ENCODE measurements at places on chromosomes 2 and 18.

- H3K4me1 ChIP-seq, result peaks cover 10% of the 10 kb centered on the region
- DNase-seq, result no peak
- H3K36me3 ChIP-seq, result no peaks in the 10 kb centered on the region
- no peaks in the 10 kb centered on the region for H3K27me3 ChIP-seq
These were observed 158.6 kb downstream of the PIK3C3 start for GRCh38 chr18:42113529-42114191.

GRCh38 chr2:241215421-241215820 is 26.9 kb downstream of the ANO7 start:
- no peak overlapping the region for H3K27ac ChIP-seq
- no peak overlapping the region for H3K4me3 ChIP-seq
- no peaks in the 10 kb centered on the region for H3K27me3 ChIP-seq
- H3K36me3 ChIP-seq, result no peaks in the 10 kb centered on the region
- H3K4me1 ChIP-seq, result peaks cover 10% of the 10 kb centered on the region
- DNase-seq, result peak; percentile 31

GRCh38 chr2:152134488-152135280 is 35.8 kb upstream of the CACNB4 start:
- no peaks in the 10 kb centered on the region for H3K4me1 ChIP-seq
- peaks cover 6% of the 10 kb centered on the region for H3K36me3 ChIP-seq
- no peaks in the 10 kb centered on the region for H3K27me3 ChIP-seq
- H3K27ac ChIP-seq, result no peak overlapping the region
- DNase-seq, result no peak

GRCh38 chr2:175080479-175080878 is 75.3 kb upstream of the CHN1 start:
- no peak overlapping the region for H3K27ac ChIP-seq

- H3K4me3 ChIP-seq, result no peak overlapping the region
- H3K4me1 ChIP-seq, result no peaks in the 10 kb centered on the region
- no peak for DNase-seq
- H3K36me3 ChIP-seq, result no peaks in the 10 kb centered on the region
These were observed 10.4 kb downstream of the WDR7 start for GRCh38 chr18:56661360-56662062.

GRCh38 chr2:152062125-152063091 is 36.4 kb downstream of the CACNB4 start:
- no peak overlapping the region for H3K27ac ChIP-seq
- no peaks in the 10 kb centered on the region for H3K36me3 ChIP-seq
- DNase-seq, result no peak
- peaks cover 6% of the 10 kb centered on the region for H3K4me1 ChIP-seq

- H3K27ac ChIP-seq, result no peak overlapping the region
- no peaks in the 10 kb centered on the region for H3K4me1 ChIP-seq
- H3K27me3 ChIP-seq, result no peaks in the 10 kb centered on the region
- H3K36me3 ChIP-seq, result no peaks in the 10 kb centered on the region
- no peak overlapping the region for H3K4me3 ChIP-seq
These were observed 27.1 kb upstream of the TMEM178A start for GRCh38 chr2:39638581-39638980.

DNA sequence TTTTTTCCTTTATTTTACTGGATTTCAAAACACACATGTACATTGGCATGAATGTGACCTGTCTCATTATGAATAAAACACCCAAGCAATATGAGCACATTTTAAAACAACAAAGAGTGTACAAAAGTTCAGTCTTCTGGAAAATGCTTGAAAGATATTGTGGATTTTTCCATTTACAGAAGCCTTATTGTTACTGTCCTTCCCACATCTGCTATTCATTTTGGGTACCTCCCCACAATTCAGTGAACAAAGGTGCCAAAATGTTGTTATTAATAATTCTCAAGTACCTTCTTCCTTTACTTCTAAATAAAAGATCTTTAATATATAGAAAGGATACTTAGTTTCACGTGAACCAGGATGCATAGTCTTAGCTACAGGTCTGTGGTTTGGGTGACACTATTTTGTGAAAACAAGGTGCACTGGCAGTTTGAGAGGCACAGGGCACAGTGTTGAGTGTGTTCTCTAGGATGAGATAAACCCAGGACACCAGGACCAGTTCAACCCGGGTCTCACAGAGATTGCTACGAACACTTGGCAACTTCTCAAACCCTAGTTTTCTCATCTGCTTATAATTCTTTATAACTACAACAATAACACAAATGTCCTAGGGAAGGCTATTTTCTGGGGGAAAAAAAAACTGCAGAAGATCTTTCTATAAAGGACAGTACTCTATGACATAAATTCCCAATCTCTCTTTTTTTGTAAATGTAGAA is 84.5 kb upstream of the GALNT5 start:
- no peaks in the 10 kb centered on the region for H3K27me3 ChIP-seq
- H3K27ac ChIP-seq, result no peak overlapping the region
- H3K36me3 ChIP-seq, result no peaks in the 10 kb centered on the region
- no peaks in the 10 kb centered on the region for H3K4me1 ChIP-seq

DNA sequence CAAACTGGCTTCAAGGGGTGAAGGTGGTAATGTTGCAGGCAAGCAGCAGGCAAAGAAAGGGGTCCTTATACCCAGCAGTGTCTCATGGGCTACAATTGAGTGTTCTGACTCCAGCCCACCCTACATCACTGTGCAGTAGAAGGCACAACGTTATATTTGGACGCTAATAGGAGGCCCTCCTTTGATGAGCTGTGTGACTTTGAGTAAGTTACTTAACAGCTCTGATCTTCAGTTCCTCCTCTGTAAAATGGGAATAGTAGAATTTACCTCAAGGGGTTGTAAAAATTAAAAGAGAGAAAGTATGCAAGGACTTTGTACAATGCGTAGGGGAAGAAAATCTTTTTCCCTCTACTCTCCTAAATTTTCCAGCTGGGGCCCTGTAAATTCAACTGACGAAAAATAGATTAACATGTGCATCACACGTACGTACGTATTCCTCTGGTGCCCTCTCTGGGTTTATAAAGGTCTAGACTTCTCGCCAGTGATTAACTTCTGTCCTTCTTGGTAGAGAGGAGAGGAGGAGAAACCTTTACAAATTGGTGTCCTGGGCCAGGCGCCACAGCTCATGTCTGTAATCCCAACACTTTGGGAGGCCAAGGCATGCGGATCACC is 57.6 kb upstream of the REL start:
- no peaks in the 10 kb centered on the region for H3K36me3 ChIP-seq
- H3K4me1 ChIP-seq, result peaks cover 26% of the 10 kb centered on the region
- no peaks in the 10 kb centered on the region for H3K27me3 ChIP-seq
- no peak overlapping the region for H3K4me3 ChIP-seq
- no peak for DNase-seq

- H3K36me3 ChIP-seq, result peaks cover 2% of the 10 kb centered on the region
- H3K27me3 ChIP-seq, result no peaks in the 10 kb centered on the region
- H3K4me1 ChIP-seq, result no peaks in the 10 kb centered on the region
- no peak overlapping the region for H3K4me3 ChIP-seq
These were observed 71.1 kb upstream of the TFCP2L1 start for GRCh38 chr2:121356058-121356640.

DNA sequence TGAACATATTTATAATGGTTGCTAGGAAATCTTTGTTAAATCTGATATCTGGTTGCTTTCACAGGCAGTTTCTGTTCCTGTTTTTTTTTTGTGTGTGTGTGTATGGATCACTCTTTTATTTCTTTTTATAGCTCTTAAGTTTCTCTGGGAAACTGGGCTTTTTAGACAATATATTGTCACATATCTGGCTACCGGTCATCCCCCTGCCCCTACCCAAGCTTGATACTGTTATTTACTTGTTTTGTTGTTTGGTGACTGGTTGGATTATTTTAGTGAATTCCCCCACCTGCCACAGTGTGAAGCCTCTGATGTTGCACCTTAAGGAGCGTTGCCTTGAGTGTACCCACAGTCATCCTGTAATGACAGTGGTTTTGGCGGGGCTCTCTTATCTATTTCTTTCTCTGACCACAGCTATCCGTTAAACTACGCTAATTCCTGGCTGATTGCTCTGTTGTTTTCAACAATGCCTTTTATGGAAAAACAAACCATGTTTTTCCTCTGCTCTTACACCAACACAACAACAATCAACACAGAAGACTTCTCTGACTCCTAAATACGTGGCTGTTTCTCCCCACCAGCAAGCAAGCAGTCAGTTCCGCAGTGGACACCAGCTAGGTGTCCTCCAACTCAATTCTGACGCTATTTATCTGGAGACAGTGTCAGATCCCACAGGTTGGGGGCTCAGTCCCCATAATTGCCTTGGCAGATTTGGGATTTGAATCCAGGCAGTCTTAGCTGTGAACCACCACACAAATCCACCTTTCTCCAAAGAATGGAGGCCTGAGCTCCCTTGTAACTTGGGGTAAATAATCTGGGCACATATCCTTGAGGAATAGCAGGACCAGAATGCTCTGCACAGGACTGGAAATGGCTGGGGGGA is 10.9 kb downstream of the GNLY start:
- H3K27ac ChIP-seq, result peak overlapping the region; percentile 75
- H3K27me3 ChIP-seq, result no peaks in the 10 kb centered on the region
- no peaks in the 10 kb centered on the region for H3K36me3 ChIP-seq
- H3K4me1 ChIP-seq, result peaks cover 39% of the 10 kb centered on the region

DNA sequence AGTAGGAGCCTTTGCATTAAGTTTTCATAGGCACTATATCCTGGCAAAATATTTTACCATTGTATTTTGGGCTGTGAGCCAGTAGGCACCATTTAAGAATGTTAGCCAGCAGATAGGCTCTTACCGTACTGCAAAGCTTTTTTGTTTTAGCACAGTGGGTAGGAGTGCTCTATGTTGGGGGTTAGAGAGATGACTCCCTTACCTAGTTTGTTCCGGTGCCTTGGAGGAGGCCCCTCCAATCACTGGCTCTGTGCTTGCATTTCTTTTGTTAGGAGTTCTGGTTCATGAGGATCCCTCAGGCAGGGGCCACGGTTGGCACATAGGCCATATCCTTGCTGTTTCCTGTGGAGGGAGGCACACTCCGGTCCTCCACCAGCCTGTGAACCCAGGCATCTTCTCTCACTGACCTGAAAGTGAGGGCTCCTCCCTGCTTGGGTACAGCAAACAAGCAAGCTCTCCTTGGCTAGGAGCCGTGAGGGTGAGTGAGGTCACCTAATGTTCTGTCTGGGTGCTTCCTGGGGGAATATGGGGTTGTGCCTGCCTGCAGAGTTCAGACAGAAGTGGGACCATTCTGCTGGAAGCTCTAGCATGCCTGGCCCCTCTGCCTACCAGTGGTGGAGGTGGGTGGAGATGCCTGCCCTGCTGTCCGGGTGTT is 29.8 kb downstream of the LTBP1 start:
- no peaks in the 10 kb centered on the region for H3K4me1 ChIP-seq
- H3K4me3 ChIP-seq, result no peak overlapping the region
- no peaks in the 10 kb centered on the region for H3K27me3 ChIP-seq
- no peaks in the 10 kb centered on the region for H3K36me3 ChIP-seq
- H3K27ac ChIP-seq, result no peak overlapping the region

GRCh38 chr2:107685421-107685986 is 141.2 kb upstream of the RGPD4 start:
- H3K27me3 ChIP-seq, result no peaks in the 10 kb centered on the region
- no peaks in the 10 kb centered on the region for H3K36me3 ChIP-seq
- no peaks in the 10 kb centered on the region for H3K4me1 ChIP-seq
- H3K27ac ChIP-seq, result no peak overlapping the region
- no peak for DNase-seq

DNA sequence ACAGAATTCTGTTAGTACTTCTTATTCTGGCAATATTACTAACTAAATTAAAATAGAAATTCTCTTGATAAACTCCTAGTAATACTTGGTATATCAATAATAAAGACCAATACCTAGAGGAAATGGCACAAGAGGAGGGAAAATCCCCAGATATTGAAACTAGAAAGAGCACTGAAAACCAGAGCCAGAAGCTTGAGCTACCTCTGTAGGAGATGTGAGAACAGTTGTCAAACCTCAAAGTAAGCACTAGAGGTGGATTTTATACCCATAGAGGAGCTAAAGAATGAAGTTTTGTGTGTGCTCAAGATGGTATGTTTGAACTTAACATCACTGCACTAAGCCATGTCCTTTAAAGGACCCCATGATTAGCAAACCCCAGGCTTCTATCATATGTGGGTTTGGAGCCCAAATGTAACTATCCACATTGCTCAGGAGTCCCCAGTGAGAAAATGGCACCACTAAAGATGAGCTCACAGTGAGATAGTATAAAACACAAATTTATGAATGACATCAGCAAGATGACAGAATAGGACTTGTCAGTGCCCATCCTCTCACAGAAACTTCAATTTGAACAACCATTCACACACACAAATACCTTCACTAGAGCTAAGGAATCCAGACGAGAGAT is 122.1 kb downstream of the PKP4 start:
- no peak overlapping the region for H3K27ac ChIP-seq
- H3K4me3 ChIP-seq, result no peak overlapping the region
- no peaks in the 10 kb centered on the region for H3K27me3 ChIP-seq

- H3K27ac ChIP-seq, result no peak overlapping the region
- H3K36me3 ChIP-seq, result no peaks in the 10 kb centered on the region
- no peaks in the 10 kb centered on the region for H3K4me1 ChIP-seq
- DNase-seq, result no peak
- no peak overlapping the region for H3K4me3 ChIP-seq
These were observed 65.3 kb downstream of the CYBRD1 start for GRCh38 chr2:171587567-171587966.

GRCh38 chr2:60335533-60336237 is 217.8 kb downstream of the BCL11A start:
- H3K27ac ChIP-seq, result peak overlapping the region; percentile 91
- H3K27me3 ChIP-seq, result no peaks in the 10 kb centered on the region
- no peaks in the 10 kb centered on the region for H3K36me3 ChIP-seq
- DNase-seq, result no peak
- H3K4me1 ChIP-seq, result peaks cover 46% of the 10 kb centered on the region

- H3K27me3 ChIP-seq, result no peaks in the 10 kb centered on the region
- no peak for DNase-seq
- no peaks in the 10 kb centered on the region for H3K4me1 ChIP-seq
- no peak overlapping the region for H3K27ac ChIP-seq
- H3K36me3 ChIP-seq, result no peaks in the 10 kb centered on the region
These were observed 316.3 kb upstream of the KCNJ3 start for GRCh38 chr2:154381931-154382794.

GRCh38 chr18:400456-400855 is 100.0 kb downstream of the COLEC12 start:
- H3K36me3 ChIP-seq, result no peaks in the 10 kb centered on the region
- H3K4me3 ChIP-seq, result no peak overlapping the region
- DNase-seq, result no peak
- H3K27me3 ChIP-seq, result no peaks in the 10 kb centered on the region
- H3K4me1 ChIP-seq, result no peaks in the 10 kb centered on the region

GRCh38 chr2:48952614-48953013 is 197.1 kb upstream of the LHCGR start:
- H3K27me3 ChIP-seq, result no peaks in the 10 kb centered on the region
- no peak overlapping the region for H3K27ac ChIP-seq
- no peak for DNase-seq
- no peaks in the 10 kb centered on the region for H3K36me3 ChIP-seq

Data from B cell (primary cell).